ENCODE measurements at places on chromosomes 3 and 15.

- DNase-seq: no peak
These were observed 144.1 kb downstream of the FILIP1L start for GRCh38 chr3:99970198-99970597.

DNA sequence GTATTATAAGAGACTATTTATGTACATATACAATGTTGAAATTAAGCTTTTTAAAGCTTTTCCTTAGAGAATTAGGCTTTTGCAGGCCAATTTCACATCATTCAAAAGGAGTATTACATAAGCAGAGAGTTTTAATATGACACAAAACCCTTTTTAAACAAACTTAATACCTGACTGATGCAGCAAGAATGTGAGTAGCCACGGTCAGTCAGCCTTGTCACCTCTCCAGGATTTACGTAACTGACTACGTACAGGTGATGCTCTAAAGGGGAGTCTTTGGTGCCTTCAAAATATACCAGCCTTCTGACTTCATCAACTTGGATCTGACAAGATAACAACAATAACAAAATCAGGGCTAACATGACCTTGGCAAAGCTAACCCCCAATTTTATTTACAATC is 44.2 kb upstream of the IGDCC4 start:
- no peak for DNase-seq

GRCh38 chr3:95289295-95289694 is 1226.4 kb downstream of the NSUN3 start:
- DNase-seq: no peak

- no peak for DNase-seq
These were observed 37.9 kb upstream of the TNFAIP8L3 start for GRCh38 chr15:51132384-51133139.

DNA sequence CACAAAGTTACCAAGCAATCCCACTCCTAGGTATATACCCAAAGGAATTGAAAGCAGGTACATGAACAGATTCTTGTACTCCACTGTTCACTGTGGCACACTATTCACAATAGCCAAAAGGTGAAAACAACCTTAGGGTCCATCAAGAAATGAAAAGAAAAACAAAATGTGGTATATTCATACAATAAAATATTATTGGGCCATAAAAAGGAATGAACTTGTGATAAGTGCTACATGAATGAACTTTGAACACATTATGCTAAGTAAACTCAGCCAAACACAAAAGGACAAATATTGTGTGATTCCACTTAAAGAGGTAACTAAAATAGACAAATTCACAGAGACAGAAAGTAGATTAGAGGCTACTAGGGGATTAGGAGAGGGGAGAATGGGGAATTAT is 55.2 kb upstream of the IMPG2 start:
- no peak for DNase-seq

GRCh38 chr3:188135271-188135670 is 18.7 kb upstream of the LPP start:
- no peak for DNase-seq

GRCh38 chr3:16239086-16239770 is 25.5 kb downstream of the DPH3 start:
- no peak for DNase-seq

GRCh38 chr3:183959214-183959613 is 58.5 kb downstream of the ABCC5 start:
- no peak for DNase-seq

DNA sequence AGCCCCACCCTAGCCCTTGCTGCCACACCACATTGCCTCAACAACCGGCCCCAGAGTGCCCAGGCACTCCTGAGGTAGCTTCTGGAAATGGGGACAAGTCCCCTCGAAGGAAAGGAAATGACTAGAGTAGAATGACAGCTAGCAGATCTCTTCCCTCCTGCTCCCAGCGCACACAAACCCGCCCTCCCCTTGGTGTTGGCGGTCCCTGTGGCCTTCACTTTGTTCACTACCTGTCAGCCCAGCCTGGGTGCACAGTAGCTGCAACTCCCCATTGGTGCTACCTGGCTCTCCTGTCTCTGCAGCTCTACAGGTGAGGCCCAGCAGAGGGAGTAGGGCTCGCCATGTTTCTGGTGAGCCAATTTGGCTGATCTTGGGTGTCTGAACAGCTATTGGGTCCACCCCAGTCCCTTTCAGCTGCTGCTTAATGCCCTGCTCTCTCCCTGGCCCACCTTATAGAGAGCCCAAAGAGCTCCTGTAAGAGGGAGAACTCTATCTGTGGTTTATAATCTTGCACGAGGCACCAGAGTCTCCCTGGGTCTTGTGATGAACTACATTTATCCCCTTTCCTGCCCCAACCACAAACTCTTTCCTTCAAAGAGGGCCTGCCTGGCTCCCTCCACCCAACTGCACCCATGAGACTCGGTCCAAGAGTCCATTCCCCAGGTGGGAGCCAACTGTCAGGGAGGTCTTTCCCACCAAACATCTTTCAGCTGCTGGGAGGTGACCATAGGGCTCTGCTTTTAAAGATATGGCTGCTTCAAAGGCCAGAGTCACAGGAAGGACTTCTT is 39.1 kb downstream of the MESD start:
- DNase-seq: no peak

- DNase-seq: no peak
These were observed 141.7 kb upstream of the NDN start for GRCh38 chr15:23828786-23829185.

GRCh38 chr15:67068710-67069400 is 3.5 kb downstream of the SMAD3 start:
- DNase-seq: no peak

GRCh38 chr3:41679374-41679773 is 282.5 kb downstream of the ULK4 start:
- no peak for DNase-seq

DNA sequence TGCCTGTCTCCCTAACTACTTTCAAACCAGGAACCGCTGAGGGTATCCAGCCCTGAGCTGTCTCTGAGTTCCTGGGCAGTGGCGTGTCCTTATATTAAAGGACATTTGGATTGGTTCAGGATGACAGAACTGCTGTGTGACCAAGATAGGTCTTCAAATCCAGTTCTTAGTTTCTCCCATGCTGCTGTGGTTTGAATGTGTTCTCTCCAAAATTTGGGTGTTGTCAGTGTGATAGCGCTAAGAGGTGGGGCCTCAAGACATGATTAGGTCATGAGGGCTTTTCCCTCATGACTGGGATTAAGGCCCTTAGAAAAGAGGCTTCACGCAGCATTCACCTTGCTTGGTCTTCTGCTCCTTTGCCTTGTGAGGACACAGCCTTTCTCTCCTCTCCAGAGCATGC is 376.5 kb upstream of the TPM1 start:
- DNase-seq: no peak

DNA sequence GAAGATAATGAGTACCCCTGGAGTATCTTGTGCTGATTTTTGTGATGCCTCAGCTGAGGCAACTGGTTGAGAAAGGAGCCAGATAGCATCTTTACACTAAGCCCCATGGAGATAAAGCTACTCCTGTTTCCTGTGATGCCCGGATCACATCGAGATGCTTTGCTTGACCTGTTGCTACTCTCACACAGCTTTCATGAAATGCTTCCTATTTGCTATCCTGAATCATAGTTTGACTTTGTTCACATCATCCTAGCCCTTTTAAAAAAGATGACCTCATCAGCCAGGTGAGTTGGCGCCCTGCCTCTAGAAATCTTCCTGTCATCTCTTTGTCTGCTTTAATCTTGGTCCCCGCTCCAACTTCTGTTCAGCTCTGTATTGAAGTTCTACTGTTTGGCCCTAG is 409.6 kb upstream of the TBL1XR1 start:
- no peak for DNase-seq

DNA sequence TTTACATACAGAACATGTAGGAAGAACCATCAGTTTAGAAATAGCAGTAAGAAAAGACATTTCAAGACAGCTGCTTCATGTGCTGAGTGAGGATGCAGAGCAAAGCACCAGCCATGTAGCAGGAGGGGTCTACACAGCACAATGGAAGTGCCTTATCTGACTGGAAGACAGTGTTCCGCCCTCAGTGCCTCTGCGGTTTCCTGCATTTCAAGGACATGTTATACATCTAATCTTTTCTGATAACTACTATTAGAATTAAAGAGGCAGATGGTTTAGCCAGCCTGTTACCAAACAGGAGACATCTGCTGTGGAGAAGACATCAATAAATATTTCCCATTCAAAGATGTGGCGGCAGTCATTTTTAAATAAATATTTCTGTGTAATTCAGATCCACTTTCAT is 10.6 kb downstream of the LSG1 start:
- DNase-seq: no peak

DNA sequence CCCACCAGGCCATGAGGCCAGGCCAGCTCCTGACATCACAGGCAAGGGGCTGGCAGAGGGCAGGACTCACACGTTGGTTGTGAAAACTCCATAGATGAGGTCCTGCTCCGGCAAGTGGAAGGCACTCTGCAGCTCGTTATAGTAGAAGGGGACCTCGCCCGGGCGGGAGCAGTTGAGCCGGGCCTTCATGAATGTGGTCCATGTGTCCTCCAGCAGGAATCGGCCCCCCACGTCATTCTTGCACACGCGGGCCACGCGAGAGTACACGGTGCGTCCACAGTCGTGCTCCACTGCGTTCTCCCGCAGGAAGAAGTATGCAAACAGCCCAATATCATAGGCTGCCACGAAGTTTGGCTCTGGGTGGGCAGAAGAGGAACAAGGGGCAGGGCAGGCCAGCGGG is 101.2 kb downstream of the SEMA5B start:
- no peak for DNase-seq

GRCh38 chr3:130850044-130850797 is 43.7 kb upstream of the ATP2C1 start:
- DNase-seq: no peak

GRCh38 chr3:109851854-109852253 is 514.5 kb upstream of the DPPA4 start:
- no peak for DNase-seq

DNA sequence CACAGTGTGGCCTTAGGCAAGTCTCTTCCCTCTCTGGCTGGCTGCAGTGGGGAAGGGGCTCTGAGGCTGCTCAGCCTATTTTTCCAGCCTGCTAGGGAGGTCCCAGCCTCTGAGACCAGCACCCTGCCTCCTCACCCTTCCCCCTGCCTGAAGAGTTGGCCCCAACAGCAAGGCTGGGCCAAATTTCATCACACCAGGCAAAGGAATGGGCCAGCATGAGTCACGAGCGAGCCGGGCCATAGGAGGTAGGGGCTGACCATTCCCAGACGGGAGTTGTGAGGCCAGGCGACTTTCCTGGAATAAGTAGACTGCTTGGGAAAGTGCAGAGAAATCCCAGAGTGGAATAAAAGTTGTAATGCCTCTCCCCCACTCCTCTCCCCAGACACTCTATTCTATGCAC is 5.7 kb upstream of the FBLN2 start:
- no peak for DNase-seq

DNA sequence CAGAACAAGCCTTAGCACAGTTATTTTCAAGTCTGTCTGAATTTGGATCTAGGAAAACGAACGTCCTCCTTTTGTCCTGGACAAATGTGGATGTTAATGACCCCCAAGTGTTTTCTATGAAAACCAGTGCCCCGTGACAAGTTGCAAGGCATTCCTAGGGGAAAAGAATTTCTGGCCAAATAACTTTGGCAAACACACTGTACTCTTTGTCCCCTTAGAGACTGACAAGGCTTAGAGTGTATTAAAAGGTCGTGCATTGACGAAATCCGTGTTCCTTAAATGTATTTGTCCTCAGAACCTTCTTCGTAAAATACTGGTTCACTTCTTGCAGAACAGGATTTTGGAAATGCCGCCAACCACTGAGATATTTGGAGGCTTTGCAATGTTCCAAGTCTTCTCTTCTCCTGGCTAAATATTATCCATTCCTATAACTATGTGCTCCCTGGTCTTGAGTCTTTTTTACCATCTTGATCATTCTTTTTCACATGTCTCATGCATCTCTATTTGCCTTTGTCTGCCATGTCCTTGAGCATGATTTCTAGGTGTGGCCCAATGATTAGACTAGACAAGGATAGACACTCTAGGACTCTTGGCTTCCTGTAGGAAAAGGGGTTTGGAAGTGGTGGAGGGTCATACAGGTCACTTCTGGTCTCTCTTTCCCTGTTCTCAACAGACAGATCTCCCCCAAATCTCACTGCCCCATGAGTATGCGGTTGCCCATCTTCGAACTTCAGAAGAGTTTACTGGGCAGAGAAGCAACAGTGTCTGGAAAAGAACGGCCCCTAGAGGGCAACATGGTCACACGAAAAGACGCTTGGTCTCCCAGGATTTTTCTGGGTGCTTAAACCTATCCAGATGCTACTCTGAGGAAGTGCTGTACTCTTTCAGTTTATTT is 117.5 kb downstream of the EDEM1 start:
- DNase-seq: no peak

- DNase-seq: no peak
These were observed 407.2 kb upstream of the UBE2E2 start for GRCh38 chr3:22795917-22796316.

DNA sequence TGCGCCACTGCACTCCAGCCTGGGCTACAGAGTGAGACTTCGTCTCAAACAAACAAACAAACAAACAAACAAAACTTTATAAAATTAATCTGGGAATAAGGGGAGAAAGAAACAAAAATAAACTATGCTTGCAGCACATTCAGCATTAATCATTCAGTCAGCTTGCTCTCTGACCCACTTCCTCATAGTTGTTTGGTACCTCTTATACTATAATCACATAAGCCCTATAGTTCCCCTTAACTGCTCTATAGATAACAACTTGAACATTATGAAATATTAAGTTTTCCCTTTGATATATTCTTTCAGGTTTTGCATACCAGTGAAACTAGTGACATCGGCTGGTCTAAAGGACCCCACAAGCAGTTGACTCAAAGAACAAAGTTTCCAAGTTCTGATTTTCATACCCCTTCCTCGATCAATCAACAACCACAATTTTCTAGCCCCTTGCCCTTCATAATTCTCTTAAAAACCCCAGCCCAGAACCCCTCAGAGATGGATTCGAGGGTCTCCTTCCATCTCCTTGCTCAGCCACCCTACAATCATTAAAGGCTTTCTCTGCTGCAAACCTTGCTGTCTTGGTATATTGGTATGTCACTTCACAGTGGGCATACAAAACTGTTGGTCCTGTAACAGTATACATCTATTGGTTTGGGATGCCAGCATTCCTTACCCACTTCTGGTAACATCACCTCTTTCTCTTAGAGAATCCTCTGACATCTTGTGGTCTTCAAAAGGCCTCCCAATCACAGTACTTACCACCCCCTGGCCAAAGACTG is 26.4 kb downstream of the BCL2L10 start:
- DNase-seq: no peak

DNA sequence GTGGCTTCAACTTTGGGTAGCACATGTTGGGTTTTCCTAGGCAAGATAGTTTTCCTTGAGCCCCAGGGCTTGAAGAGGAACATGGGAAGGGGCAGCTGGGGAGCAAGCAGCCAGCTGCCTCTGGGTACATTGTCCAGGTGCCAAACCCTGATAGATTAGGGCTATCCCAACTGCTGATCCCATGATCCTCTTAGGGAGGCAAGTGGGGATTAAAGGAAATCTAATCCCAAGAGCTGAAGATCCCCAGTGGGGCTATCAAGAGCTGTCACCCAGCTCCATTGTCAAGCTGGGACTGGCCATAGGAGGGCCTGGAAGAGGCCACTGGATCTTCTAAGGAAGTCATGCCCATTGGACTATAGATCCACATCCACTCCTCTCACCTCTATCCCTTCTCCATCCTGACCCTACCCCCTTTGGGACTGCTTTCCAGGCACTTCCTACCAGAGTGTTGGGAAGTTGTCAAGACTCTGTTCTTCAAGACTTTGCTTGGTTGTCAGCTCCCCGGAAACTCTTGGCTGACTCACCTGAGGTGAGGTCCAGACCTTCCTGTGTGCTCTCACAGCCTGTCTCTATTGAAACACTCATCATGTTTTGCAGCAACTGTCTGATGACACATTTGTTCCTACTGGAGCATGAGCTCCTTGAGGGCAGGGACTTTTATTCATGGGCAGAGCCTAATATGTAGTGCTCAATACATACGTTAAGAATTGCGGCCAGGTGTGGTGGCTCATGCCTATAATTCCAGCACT is 5.9 kb downstream of the CAMK2N2 start:
- no peak for DNase-seq

- DNase-seq: no peak
These were observed 95.0 kb upstream of the ALDH1A3 start for GRCh38 chr15:100784493-100785180.

All from activated CD8-positive, alpha-beta memory T cell treated with anti-CD3 and anti-CD28 coated beads for 1 hour (primary cell).